Renal pelvis (tissue), 12 donors: ENCODE measurements at places on chromosomes 16 and 17.

- no peak for DNase-seq
Measured at GRCh38 chr17:29041571-29041970, 1.4 kb upstream of the PIPOX start.

DNA sequence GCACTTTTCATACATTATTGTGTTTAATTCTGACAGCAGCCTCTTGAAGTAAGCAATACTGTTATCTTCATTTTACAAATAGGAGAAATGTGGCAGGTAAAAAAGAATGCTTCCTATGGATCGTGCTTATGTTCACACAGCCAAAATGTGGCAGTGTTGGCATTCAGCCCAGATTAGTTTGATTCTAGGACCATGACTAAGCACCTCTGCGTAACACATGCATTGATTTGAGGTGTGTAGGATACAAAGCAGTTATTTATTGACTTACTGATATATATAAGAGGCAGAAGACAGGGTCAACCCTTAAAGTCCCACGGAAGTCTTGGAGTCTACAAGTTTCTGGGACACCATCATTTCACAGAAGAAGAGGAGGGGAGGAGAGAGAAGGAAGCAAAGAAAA is 1144.4 kb upstream of the GOT2 start:
- DNase-seq, result no peak

DNA sequence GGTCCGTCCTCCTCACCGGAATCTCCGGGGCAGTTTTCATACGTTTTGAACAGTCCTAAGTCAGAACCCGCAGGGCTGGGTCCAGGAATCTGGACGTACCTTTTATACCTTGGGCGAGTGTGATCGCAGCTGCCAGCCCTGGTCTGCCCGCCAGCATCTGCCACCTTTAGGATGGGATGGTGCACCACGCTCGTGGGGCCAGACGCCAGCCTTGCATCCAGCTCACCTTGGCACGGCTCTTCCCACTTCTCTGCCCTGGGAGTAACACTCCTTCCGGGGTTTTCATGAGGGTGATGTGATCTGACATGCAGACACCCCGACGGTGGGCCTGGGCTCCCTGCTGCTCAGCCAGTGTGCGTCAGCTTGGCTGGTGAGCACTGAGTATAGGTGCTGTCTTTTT is 66.6 kb upstream of the ZNF469 start:
- DNase-seq, result no peak

DNA sequence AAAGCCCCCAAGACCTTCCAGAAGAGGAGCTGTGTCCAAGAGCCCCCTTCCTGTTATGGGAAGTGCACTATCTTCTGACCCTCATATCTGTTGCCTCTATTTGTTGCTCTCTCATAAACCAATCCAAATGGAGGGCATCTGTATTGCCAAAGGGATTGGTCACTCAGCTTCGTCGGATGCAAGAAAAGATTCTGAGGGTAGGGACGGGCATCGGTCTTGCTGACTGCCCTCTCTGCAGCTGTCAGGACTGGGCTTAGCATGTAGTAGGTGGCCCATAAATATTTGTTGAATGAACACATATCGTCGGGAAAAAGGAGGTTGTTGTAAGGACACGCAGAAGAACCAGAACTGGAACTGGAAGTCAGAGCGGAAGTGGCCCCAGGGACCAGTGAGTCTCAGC is 44.1 kb downstream of the CCDC42 start:
- no peak for DNase-seq

- no peak for DNase-seq
Measured at GRCh38 chr16:69448470-69449193, 24.2 kb downstream of the CYB5B start.

GRCh38 chr16:87559945-87560344 is 42.4 kb upstream of the JPH3 start:
- no peak for DNase-seq

GRCh38 chr17:79992649-79993389 is 42.9 kb downstream of the TBC1D16 start:
- no peak for DNase-seq

GRCh38 chr17:41585301-41586056 is 1.2 kb downstream of the KRT14 start:
- DNase-seq, result no peak

GRCh38 chr17:1260086-1260769 is 10.0 kb upstream of the BHLHA9 start:
- no peak for DNase-seq

DNA sequence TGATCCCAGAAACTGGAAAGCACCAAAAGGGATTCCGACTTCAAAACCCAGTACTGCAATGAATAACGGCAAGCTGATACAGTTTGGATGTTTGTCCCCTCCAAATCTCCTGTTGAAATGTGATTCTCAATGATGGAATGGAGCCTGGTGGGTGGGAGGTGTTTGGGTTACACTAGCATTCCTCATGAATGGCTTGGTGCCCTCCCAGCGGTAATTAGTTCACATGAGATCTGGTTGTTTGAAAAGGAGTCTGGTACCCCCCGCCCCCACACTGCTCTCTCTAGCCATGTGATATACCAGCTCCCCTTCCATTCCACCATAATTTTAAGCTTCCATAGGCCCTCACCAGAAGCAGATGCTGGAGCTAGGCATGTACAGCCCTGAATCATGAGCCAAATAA is 40.1 kb downstream of the RANBP10 start:
- peak; percentile 68 for DNase-seq

DNA sequence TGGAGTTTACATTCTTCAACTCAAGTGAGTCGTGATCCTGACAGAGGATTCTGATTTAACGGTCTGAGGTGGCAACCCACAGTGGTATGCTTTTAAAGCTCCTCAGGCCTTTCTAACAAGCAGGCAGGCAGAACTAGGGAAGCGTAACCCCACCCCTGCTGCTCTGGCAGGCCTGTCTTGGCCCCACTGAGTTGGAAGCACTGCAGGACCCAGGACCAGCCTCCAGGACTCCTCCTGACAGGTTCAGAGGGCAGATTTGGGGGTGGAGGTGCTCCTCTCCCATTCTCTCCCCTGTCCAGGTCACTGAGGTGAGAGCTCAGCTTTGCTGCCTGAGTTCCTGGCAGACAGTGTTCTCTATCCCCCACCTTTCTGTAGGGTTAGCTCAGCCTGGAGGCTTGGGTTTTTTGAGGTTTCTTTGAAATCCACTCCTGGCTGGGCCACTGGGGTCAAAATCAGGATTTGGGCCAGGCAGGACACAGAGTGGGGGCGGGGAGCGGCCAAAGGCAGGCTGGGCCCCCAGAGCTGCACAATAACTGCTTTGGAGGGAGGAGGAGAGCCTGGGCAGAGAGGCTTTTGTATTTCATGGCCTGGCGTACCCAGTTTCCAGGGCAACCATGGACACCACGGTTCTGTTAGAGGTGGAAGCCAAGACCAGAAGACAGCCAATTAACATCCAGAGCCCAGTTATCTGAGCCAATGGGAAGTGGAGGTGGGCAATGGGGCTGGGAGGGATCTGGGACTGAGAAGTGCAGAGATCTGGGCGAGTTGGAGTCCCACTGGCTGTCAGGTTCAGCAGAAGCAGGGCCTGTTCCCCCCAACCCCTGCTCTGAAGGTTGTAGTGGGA is 9.5 kb downstream of the MRPL27 start:
- DNase-seq, result no peak

GRCh38 chr16:87953308-87954215 is 2.3 kb downstream of the BANP start:
- no peak for DNase-seq

DNA sequence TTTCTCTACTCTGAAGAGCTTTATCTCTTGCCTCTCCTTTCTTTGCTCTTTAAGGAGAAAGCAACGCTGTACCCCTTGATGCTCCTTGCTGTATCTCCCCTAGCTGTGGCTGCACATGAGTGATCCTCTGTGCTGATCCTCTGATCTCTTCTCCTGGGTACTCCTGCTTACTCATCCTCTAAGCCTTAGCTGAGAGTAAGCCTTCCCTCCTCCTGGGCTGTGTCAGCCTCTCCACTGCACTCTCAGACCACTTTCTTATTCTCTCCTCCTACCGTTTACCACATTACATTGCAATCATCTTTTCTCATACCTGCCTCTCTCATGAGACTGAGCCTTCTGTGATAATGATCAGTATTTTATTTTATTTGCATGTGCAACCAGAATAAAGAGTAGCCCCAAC is 25.1 kb downstream of the SOX9 start:
- DNase-seq, result no peak

- DNase-seq, result no peak
Measured at GRCh38 chr16:76052725-76053124, 224.5 kb upstream of the CNTNAP4 start.

DNA sequence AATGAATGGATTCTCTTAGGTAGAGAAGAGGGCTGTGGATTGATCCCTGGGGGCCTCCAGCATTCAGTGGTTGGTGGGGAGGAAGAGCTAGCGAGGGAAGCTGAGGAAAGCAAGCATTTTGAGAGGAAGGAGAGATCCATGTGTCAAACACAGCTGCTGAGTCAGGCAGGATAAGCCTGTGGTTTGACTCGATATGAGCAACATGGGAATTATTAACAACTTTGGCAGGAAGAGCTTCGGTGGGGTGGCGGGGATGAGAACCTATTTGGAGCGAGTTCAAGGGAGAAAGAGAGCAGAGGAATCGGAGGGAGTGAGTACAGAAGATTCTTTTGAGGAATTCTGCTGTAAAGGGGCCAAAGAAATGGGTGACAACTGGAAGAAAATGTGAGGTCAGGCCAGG is 59.5 kb upstream of the CDC42EP4 start:
- DNase-seq, result no peak

GRCh38 chr16:77812856-77813500 is 24.6 kb downstream of the VAT1L start:
- no peak for DNase-seq

DNA sequence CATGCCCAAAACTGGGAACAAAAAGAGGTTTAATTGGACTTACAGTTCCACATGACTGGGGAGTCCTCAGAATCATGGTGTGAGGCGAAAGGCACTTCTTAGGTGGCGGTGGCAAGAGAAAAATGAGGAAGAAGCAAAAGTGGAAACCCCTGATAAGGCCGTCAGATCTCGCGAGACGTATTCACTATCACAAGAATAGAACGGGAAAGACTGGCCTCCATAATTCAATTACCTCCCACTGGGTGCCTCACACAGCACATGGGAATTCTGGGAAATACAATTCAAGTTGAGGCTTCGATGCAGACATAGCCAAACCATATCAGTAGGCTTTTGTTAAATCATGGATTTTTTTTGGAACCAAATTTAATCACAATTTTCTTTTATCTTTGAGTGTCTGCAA is 24.4 kb downstream of the RBL2 start:
- DNase-seq, result no peak

GRCh38 chr17:61387011-61387410 is 12.6 kb upstream of the TBX2 start:
- DNase-seq, result no peak

GRCh38 chr17:38428112-38428642 is at the start of gene ARHGAP23:
Gene ARHGAP23, plus strand, starts transcription at chr17:38428464. Its CDS starts 22 bp downstream, at chr17:38428486.
- no peak for DNase-seq

DNA sequence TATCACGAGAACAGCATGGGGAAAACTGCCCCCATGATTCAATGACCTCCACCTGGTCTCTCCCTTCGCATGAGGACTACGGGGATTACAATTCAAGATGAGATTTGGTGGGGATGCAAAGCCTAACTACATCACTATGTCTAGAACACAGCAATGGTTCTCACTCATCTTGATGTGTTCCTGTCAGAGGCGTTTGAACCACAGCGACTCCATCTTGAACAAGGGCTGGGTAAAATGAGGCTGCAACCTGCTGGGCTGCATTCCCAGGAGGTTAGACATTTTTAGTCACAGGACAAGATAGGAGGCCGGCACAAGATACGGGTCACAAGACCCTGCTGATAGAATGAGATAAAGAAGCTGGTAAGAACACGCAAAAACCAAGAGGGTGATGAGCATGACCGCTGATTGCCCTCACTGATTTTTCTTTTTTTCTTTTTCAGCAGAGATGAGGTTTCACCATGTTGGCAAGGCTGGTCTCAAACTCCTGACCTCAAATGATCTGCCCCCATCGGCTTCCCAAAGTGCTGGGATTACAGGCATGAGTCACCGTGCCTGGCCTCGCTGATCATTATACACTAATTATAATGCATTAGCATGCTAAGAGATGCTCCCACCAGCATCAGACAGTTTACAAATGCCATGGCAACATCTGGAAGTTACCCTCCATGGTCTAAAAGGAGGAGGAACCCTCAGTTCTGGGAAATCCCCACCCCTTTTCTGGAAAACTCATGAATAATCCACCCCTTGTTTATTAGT is 3.0 kb upstream of the PPY start:
- DNase-seq, result no peak

DNA sequence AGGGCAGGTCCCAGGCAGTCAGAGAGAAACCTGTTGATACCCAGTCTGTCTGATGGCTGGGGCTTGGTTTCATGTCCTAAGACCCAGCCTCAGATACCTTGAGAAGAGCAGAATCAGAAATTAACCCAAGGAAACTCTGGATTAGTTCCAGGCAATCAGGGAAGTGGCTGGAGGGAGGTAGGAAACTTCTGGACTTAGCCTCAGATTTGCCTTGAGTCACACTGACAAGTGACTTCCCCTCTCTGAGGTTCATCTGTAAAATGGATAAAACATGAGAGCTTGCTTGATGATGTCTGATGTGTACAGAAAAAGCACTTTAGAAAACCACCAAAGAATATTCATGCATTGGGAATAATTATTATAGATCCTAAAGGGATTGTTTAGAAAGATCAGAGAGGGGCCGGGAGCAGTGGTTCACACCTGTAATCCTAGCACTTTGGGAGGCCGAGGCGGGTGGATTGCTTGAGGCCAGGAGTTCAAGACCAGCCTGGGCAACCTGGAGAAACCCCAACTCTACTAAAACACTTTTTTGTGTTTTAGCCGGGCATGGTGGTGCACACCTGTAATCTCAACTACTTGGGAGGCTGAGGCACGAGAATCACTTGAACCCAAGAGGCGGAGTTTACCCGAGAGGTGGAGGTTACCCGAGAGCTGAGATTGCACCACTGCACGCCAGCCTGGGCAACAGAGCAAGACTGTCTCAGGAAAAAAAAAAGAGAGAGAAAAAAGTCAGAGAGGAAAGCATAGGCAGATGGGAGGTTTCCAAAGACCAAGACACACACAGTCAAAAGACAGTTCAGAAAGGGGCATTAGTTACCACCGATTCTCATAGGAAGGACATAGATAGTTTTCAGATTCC is 3.8 kb downstream of the CIITA start:
- no peak for DNase-seq

DNA sequence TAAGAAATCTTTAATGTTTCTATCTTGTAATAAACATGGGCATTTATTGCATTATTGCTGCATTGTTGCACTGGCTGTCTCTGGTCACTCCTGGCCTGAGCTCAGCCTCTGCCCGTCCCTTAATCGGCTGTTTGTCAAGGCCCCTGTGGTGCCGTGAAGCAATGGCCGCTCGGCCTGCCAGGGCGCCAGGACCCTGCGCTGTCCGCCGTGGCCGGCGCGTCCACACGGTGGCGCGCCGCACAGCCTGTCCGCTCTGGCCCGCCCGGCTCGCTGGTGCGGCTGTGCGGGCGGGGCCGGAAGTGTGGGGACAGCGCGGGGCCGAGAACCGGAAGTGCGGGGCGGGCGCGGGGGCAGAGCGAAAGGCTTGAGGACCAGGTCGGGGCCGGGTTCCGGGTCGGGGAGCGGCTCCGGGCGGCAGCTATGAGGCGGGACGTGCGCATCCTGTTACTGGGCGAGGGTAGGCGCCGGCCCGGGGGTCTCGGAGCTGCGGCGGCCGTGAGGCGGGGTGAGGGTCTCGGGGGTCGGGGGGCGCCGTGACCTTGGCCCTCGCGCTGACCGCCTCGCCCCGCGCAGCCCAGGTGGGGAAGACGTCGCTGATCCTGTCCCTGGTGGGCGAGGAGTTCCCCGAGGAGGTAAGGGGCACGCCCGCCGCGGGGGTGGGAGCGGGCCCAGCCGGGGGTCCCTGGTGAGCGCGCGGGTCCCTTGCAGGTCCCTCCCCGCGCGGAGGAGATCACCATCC is at the start of gene RHOT2:
TSS of gene RHOT2 (plus strand) at position 353 of the 739 bp plus-strand sequence. CDS start at position 421, 68 bp downstream.
- DNase-seq, result peak; percentile 92

GRCh38 chr16:26791169-26791568 is 275.6 kb upstream of the C16orf82 start:
- peak; percentile 37 for DNase-seq

GRCh38 chr16:46927273-46927672 is 43.1 kb downstream of the GPT2 start:
- DNase-seq, result no peak
